ENCODE measurements at places on chromosomes 5 and 9. TPM values are rescaled to one million over a fixed set of nuclear protein-coding genes. Genes with fewer than 3 reads are reported as not detected.

- no peaks in the 10 kb centered on the region for H3K36me3 ChIP-seq
- no peaks in the 10 kb centered on the region for H3K27me3 ChIP-seq
- no peak for DNase-seq
- no peak overlapping the region for H3K4me3 ChIP-seq
Measured at GRCh38 chr5:110507972-110508371, 218.5 kb downstream of the TMEM232 start.

- no peaks in the 10 kb centered on the region for H3K27me3 ChIP-seq
- H3K27ac ChIP-seq = no peak overlapping the region
- no peaks in the 10 kb centered on the region for H3K4me1 ChIP-seq
- no peak overlapping the region for H3K4me3 ChIP-seq
- DNase-seq = no peak
Measured at GRCh38 chr9:107833295-107833694, 343.7 kb upstream of the KLF4 start.

The MUSK gene
- total RNA-seq = 1.5 TPM

The PCDHA10 gene
- total RNA-seq = 0.05 TPM

GRCh38 chr9:114001410-114001685 lies 76.8 kb downstream of the AMBP start:
- peaks cover 29% of the 10 kb centered on the region for H3K4me1 ChIP-seq
- no peaks in the 10 kb centered on the region for H3K36me3 ChIP-seq
- no peak overlapping the region for H3K4me3 ChIP-seq
- peaks cover 9% of the 10 kb centered on the region for H3K27me3 ChIP-seq
- DNase-seq = no peak
- no peak overlapping the region for H3K27ac ChIP-seq

DNA sequence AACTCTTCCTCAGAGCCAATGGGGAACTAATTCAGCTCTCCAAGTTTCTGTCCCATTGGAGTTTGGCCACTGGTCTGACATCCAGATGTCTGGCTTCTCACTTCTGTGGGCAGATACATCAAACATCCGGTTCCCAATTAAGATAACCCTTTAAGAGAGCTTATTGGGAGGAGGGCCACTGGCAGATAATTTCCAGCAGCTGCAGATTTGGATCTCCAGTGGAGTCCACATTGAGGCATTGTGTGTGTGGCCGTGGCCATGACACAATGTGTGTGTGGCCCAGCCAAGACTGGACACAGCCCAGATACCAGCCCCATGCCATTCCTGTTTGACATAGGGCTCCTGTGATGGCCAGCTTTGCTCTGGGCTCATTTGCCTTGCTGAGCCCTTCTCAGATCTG lies 110.5 kb upstream of the MAP1B start:
- no peak overlapping the region for H3K4me3 ChIP-seq
- no peaks in the 10 kb centered on the region for H3K36me3 ChIP-seq
- DNase-seq = no peak
- H3K27ac ChIP-seq = no peak overlapping the region
- no peaks in the 10 kb centered on the region for H3K27me3 ChIP-seq

- H3K36me3 ChIP-seq = no peaks in the 10 kb centered on the region
- H3K4me3 ChIP-seq = peak overlapping the region; percentile 30
- H3K27me3 ChIP-seq = no peaks in the 10 kb centered on the region
- DNase-seq = peak; percentile 54
- H3K4me1 ChIP-seq = peaks cover 80% of the 10 kb centered on the region
Measured at GRCh38 chr5:124706729-124707361, 39.6 kb downstream of the ZNF608 start.

The ATP10B gene
- not detected for total RNA-seq
